ENCODE measurements at places on chromosomes 2 and 18. TPM values are rescaled to one million over a fixed set of nuclear protein-coding genes. Genes with fewer than 3 reads are reported as not detected.

DNA sequence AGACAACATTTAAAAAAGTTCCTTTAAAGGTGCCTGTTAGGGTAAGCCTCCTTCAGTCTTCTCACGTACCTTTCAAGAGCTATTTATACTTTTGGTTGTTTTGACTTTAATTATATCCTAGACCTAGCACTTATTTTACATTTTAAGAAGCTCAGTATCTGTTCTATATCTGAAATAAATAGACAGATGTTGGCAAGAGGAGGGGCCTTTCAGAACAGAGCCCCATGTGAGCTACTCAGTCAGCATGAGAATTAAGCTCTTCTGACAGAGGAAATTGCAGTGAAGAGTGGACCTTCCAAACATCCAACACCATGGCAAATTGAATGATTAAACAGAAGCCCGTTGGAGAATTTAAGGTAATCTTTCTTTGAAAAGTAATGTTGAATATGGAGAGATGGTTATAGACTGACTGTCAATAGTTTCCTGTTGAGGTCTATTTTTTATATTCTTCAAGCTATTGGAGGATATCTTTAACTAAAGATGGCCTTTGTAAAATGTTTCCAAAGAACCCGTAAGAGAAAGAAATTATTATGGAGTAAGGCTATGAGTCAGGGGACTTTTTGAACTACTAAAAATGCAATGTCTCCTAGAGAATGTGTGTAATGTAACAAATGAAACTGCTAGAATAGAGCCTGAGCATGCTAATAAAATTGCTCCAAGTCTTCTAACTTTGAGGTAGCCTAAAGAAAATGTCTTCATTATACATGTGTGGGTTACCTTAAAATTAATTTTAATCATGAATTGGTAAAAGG, 17.3 kb downstream of the NYAP2 start:
- DNase-seq: no peak

DNA sequence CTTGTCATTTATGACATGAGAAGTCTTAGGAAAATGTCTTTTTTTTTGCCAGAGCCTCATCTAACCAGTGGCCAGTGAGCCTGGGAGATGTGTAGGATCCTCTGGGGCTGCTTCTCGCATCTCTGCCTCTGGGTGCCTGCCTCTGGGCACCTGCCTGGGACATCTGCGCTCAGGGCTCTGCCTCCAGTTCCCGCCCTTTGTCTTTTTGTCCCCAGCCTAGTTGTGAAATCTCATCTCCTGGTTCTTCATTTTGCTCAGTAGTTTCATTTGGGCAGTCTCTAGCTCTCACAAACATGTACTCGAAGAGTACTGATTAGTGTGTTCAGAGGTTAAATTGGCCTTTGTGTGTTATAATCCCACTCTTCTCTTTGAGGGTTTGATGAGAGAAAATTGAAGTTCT, 92.0 kb downstream of the LTBP1 start:
- DNase-seq: peak; percentile 64

DNA sequence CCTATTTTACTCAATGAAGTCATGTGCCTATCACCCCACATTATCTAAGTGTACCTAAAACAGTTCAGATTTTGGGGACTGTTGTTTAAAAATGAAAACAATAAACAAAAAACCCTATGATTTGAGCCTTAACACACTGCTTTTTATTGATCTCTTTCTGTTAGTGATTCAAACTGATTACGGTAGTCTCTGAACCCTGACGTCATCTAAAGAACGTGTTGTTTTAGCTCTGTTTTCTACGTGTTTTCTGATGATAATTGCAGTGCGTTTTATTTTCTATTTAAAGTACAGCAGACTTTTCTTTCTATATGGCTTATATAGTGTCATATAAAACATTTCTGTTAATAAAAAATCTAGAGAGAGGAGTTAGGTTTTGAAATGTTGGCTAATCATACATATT, 93.9 kb upstream of the FAM237A start:
- no peak for DNase-seq

DNA sequence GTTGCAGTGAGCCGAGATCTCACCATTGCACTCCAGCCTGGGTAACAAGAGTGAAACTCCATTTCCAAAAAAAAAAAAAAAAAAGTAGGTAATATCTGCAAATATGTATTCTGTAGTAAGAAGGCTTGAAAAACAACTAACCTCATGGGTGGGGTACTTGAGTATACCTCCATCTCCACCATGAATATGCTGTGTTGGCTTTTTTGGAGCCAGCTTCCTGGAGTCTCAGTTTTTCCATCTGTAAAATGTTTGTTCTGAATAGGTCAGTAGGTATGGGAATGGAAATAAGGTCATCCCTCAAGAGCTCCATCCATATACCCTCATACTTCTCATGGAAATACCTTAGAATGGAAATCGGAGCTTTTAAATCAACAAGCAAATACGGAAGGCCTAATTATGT, 430.0 kb upstream of the FAM98A start:
- DNase-seq: no peak

Gene RTP5
- total RNA-seq: not detected

DNA sequence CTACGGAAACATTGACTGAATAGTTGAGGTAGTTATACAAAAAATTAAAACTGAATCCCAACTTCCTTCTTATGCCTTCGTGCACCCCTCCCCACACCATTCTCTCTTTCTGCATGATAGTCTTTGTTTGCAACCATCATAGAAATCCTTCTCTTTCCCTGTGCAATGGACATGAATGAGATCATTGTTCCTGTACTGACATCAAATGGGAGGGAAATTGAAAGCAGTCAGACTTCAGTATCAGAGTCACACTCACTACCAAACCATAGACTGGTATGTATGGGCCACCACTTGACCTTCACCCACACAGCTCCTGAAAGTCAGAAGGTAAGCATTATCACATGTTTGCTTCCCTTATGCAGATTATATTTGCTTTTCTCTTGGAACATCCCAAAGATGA, 782.8 kb downstream of the BCL11A start:
- no peak for DNase-seq

DNA sequence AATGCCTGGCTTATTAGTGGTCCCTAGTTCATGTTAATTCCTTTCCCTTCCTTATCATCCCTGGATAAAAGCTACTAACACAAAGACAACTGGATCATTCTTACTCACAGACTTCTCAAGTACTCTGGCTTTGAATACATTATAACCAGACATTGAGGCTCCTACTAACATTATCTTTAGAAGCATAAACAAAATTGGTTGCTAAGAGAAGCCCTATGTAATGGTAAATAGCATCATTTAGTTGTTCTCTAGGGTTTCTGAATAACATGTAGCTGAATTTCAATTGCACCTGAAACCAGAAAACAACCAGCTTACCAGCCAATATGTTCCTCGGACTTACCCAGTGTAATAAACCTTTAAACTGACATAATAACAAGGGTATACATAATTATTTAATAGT, 114.1 kb upstream of the NCKAP5 start:
- DNase-seq: no peak

Gene DBI
- total RNA-seq: 132 TPM

DNA sequence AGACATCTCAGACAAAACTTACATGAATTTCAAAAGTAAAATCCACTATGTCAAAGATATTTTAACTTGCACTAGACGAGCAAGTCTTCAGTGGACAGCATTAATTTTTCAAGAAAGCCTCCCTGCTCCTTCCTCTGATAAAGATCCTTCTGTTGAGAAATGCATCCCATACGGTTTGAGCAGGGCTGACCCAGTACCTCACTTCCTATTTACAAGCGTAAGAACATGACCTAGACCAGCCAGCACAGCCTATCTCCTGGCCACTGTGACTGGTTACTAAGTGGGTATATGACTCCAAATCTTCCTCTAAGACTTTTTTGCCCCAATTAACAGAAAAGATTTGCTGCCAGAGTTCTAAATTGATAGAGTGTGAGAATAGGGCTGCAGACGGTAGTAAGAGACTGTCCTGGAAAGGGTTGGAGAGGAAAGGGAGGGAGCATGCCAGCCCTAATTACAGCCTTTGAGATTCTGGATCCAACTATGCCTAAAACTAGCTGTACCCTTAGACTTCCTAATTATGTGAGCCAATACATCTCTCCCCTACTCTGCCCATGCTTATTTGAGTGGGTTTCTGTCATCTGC, 108.4 kb downstream of the PRELID3A start:
- no peak for DNase-seq

DNA sequence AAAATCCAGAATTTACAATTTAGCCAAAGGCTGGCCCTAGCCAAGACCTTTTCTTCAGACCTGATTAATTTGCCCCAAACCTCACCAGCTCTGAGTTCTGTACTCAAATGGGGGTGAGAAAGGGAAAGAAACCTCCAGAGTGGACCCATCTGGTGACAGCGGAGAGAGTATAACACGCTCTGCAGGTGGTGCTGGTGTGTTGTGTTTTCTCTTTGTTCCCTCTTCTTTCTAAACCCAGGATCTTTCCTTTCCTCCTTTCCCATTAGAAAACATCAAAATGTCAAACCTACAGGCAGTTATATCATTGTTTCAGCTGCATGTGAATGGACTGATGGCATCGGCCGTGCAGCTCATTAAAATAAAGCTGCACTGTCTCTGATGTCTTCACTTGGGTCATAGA, 253.2 kb upstream of the SP5 start:
- no peak for DNase-seq

- DNase-seq: no peak
These were observed 203.5 kb downstream of the LPIN1 start for GRCh38 chr2:11949732-11950523.

- DNase-seq: peak; percentile 72
These were observed 35.4 kb downstream of the SFXN5 start for GRCh38 chr2:73035899-73036711.

GRCh38 chr2:219987830-219988229, 360.4 kb downstream of the SLC4A3 start:
- DNase-seq: no peak

DNA sequence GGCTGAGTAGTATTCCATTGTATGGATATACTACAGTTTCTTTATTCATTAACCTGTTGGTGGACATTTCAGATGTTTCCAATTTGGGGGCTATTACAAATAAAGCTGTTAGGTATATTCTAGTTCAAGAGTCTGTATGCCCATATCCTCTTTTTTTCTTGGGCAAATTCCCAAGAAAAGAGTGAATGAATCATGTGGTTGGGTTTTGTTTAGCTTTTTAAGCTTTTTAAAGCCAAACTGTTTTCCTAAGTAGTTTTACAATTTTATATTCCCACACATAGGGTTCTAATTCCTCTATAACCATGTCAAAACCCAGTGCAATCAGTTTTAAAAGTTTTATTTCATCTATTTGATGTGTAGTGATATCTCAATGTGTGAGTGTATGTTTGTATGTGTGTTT, 44.9 kb upstream of the BAZ2B start:
- no peak for DNase-seq

Gene PAX8
- total RNA-seq: 1.1 TPM

DNA sequence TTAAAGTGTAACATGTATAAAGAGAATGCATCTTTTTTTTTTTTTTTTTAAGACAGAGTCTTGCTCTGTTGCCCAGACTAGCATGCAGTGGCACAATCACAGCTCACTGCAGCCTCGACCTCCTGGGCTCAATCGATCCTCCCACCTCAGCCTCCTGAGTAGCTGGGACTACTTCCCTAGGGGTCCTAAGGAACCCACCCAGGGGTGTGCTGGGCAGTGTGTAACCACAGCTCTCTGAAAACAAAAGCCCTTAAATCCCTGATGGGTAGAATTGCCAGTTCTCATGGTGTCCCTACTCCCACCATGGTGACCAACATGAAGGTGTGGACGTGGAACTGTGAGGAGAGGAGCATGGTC, 105.6 kb upstream of the ST3GAL5 start:
- peak; percentile 23 for DNase-seq

Gene CFAP65
- total RNA-seq: not detected

Gene DSG4
- total RNA-seq: not detected

Gene KRTCAP3
- total RNA-seq: 6.0 TPM

- no peak for DNase-seq
These were observed 12.0 kb downstream of the OBSL1 start for GRCh38 chr2:219559156-219559915.

Gene CREG2
- total RNA-seq: not detected

- DNase-seq: no peak
These were observed 105.0 kb upstream of the CCDC150 start for GRCh38 chr2:196534495-196534894.

Gene BMPR2
- total RNA-seq: 21.6 TPM

DNA sequence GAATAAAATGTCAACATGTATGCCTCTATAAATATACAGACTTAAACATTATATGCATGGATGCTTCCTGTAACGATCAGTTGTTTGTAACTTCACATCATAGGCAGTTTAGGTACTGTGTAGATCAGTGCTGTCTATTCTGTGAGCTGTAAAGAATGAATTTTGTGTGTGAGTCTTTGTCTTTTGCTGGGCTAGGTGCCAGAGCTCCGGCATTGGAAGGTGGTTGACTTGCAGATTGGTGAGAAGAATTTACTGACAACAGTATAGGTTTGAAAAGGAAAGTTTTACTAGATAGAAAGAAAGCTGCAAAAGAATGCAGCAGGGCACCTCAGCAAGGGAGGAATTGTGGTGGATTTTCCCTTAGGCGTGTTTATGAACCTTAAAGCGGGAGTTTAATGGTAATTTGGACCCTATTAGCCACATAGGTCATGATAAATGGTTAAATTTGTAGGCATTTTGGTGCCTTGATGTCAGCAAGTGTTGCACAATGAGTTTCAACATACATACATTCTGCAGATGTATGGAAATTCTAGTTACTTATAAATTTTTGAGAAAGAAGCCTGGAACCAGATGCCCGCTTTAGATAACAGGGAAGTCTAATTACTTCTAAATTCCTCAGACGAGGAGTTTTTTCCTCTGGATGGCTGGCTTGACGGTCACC, 6.7 kb upstream of the QPCT start:
- DNase-seq: no peak

Gene PRSS56
- total RNA-seq: not detected

- no peak for DNase-seq
These were observed 60.2 kb downstream of the RALBP1 start for GRCh38 chr18:9535430-9535991.

DNA sequence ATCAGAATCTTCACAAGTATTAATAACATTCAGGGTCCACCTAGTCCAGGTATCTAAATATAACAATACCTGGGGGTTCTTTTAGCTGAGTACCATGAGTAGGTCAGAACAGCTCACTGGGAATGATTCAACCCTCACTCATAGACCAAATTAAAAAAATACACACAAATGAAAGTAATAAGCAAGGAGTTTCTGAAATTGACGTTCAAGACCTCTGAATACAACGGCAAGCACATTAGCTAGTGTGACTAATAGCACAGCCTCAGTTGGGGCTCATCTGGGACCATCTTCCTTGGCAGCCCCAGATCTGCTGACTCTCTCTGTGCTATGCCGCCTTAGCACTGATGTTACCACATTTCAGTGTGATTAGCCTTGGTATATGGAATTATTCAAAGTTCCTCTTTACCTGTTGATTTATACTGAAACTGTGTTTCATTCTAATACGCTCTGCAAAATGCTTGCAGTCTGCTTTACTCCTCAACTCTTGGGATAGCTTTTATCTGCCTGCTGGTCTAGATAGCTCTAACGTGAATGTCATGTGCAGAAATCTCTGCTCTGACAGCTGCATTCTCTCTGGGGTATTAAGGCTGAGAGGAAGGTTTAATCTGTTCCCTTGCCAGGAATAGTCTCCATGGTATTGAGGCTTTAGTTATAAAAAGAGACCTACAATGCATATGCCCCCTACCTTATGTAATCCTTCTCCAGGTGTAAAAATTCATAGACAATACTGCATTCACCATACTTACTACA, 153.3 kb downstream of the METTL4 start:
- no peak for DNase-seq
